H1 (cell line): ENCODE measurements at places on chromosomes 11 and 22. TPM values are rescaled to one million over a fixed set of nuclear protein-coding genes. Genes with fewer than 3 reads are reported as not detected.

DNA sequence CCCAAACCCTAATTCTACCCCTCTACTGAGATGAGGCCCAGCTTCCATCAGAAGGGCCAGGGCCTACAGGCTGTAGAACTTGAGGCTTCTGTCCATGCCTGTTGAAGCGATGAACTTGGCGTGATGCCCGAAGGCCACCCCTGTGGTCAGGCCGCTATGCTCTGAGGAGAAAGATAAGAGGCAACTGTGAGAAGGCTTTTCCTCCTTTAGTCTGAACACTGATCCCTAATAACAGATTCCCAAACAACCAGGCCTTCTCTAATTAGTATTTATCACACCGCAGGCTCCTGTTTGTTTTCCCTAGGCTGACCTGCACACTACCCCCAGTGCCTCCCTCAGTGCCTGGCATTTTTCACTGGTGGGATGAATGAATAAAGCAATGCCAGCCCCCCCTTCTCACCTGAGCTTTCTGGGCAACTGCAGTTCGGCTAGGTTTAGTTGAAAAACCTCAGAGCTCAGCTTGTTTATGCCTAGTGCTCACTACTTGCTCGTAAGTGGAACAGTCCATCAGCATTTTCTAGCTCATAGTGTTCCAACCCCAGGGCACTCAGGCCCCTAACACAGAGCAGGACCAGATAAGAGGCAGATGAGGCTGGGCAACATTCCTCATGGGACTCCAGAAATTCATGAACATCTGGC, 15.2 kb downstream of the PRPF19 start:
- DNase-seq, result no peak

GRCh38 chr11:15768321-15768720, 588.0 kb downstream of the SOX6 start:
- no peak for DNase-seq

GRCh38 chr11:90774727-90775566, 552.1 kb upstream of the CHORDC1 start:
- peak; percentile 48 for DNase-seq

Gene CHEK1
- 133 and 139 TPM in 2 replicates for total RNA-seq

DNA sequence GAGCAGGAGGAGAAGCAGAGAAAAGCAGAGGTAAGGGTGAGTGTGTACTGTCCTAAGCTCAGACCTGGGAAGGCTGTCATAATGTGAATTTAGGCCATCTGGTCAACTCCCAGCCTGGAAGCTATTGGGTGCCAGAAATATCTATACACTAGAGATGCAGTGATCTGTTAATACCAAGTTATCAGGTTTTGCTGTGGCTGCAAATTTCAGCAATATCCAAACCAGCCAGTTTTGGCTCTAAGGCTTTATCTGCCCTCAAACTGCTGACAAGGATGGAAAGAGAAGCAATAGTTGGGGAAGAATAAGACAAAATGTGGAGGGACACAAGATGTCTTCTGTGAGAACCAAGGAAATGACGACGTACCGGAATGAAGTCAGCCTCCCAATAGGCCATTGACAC, 62.9 kb downstream of the CYB5R2 start:
- DNase-seq, result no peak

DNA sequence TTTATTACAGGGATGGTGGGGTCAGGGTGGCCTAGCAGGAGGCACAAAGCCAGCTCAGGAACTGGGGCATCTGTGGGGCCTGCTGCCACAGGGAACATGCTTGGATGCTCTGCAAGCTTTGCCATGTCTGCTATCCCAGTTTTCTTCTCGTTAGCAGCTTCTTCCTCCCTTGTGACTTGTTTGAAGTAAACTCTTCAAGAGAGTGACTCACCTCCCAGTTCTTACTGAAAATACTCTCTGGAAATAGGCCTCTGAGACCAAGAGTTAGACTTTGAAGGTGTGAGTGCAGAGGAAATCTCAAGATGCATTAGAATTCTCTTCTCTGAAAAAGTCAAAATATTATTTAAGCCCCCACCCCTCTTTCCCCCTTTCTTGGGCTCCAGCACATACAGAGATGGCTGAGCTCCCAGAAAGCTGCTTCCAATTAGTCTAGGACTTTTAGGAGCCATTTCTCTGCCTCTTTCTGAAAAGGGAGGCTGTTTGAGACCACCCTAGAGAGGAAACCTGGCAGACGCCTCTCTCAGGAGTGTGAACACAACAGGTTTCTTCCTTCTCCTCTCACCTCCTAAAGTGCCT, 15.1 kb downstream of the CWC15 start:
- DNase-seq, result no peak

Gene GPHA2
- total RNA-seq, result 0.97 and 1.5 TPM in 2 replicates

GRCh38 chr11:125787827-125788226, at the start of gene PATE3:
PATE3 (plus strand) TSS chr11:125788127; CDS start chr11:125788152, 25 bp downstream.
- DNase-seq, result no peak

- no peak for DNase-seq
Observed at GRCh38 chr11:27621405-27622161, 78.7 kb downstream of the BDNF start.

- DNase-seq, result no peak
Observed at GRCh38 chr11:11965656-11966353, 42.6 kb downstream of the DKK3 start.

GRCh38 chr11:83823461-83824025, 537.4 kb upstream of the CCDC90B start:
- DNase-seq, result no peak
